NCI-H1417 treated with DMSO at 0.1 percent for 48 hours (cell line): ENCODE measurements at places on chromosomes 6 and 20.

DNA sequence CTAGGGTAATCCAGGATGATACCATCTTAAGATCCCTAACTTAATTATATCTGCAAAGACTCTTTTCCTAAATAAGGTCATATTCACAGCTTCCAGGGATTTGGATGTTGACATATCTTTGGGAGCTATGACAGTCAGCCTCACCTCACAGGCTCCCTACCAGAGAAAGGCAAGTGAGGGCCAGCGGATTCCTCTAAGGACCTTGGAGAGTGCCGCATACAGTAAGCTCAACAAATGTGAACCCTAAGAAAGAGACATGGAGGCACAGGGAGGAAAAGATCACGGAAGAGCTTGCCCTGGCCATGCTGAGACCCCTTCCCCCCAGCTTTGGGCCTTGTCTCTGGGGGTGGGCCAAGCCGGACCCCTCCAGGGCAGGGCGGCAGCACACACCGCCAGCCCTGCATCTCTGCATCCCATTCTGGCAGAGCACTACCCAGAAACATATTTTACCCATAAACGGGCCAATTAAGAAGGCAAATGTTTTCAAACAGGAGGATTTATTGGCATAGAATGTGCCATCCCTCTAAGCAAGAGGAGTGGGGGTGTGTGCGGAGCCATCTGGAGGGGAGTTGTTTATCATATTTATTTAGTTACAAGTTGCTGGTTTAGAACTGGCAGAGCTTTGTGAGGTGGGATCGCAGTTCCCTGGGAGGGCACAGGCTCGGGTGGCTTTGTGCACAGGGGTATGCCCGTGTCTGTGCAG, 55.4 kb downstream of the CHMP4B start:
- no peak for DNase-seq

DNA sequence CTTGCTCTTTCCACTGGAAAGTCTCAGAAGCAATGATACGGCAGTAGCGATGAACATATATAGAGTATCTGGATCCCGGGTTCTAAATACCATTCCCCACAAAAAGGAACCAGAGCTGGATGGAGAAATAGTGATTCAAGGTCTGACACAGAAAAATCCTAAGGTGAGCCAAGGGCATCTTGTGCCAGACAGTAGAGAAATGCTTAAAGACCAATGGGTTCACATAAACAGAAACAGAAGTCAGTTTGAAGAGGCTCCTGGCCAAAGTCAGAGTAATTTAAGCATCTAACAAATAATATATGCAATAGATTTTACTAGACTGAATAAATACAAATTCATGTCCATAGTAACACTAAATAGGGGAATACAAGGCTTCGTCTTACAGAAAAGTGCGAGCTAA, 54.7 kb downstream of the RGS17 start:
- DNase-seq: no peak

DNA sequence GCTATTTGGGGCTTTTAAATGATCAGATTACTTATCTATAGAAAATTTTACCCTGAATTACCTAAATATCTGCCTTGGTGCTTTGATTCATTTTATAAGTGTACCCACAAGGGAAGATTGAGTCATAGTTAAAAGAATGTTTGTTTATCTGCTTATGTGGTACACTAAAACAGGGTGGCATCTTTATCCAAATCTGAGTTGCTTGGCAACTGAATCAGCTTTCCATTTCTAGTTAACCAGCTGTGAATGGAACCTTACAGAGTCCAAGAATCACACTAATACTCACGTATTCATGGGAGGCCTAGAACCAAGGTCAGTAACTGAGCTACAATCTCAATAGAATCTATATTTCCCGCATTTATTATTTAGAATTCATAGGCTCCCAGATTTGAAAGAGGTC, 44.0 kb upstream of the CAP2 start:
- DNase-seq: no peak

GRCh38 chr6:111282515-111282914, 195.2 kb downstream of the SLC16A10 start:
- DNase-seq: no peak

DNA sequence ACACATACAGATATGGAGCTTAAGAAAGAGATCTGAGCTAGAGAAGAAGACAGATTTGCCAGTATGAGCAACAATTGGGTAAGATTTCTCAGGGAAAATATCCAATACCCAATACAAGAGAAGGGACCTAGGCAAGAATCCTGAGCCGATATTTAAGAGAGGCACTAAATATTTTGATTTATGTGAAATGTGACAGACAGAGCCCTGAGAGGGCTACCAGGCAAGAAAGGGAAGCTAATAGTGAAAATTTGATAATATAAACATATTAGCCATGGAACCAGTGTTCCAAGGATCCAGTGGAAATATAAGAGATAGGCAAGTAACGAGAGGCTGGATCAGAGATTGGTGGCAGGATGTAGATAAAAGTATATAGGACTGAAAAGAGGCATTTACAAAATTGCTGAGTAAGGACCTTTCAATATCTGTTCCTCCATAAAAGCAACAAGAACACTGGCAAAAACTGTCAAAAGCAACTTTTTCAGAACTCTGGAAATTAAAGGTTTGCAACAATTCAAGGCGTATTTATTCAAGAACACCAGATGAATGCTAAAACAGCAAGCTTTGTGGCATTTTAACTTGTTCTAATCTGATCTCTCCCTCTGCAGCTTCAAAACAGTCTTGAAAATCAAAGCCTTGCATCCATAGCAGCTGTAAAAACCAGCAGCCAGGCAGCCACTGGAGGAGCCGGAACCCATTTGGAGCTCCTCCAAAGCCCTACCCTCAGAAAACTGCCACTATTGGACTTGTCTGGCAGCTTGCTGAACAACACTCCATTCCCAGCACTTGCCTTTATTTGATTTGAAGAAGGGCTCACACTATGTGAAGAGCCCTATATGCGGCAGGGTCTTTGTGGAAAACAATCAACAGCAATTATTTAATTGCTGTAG, 58.8 kb downstream of the REV3L start:
- DNase-seq: no peak
